ENCODE measurements at places on chromosomes 6 and 20.

GRCh38 chr6:36067374-36068011, 39.9 kb downstream of the MAPK14 start:
- DNase-seq = no peak

DNA sequence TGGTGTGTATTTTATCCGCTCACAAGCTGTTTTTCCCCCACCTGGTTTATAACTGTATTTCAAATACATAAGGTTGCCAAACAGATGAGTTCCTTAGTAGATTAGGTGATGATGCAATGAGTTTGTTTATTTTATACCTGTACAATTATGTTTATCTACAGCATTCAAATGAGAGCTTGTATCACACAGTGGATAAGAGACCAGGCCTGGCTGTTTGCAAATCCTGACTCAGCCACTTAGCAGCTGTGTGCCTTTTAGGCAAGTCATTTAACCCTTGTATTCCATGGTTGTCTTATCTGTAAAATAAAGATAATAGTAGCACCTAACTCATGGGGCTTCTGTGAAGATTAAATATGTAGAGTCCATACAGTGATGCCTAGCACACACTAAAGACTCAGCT, 143.7 kb downstream of the MOXD1 start:
- DNase-seq = no peak

GRCh38 chr6:136923116-136923953, 1.2 kb downstream of the SLC35D3 start:
- DNase-seq = no peak

DNA sequence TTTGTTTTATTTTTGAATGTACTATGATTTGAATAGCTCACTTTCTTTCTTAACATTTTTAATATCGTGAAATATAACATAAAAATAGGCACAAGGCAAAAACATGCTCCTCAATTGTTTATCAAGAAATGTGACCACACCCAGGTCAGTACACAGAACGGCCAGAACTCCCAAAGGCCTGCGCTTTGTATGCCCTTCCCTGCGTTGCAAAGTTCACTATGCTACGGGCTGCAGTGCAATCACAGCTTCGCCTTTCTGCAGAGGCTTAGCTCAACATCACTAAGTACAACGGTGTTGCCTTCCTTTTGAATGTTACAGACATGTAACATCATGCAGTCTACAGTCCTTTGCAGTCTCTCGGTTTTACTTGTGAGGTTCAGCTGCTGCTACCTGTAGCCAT, 333.4 kb downstream of the THBS2 start:
- DNase-seq = no peak

DNA sequence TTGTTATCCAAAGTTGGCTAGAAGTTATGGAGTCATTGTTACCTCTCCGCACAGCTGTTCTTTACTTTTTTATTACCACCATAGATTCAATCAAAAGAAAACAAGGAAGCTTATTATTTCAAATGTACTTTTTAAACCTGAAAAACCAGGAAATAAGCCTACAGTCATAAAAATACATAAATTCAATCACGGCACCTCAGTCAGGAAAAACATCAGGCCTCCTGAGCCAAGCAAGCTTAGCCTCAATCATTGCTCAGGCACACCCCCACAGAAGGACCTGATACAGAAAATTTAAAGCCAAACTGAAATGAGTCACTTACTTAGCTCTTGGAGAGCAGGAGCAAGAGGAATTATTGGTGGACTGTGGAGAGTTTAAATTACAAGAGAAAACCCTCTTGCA, 44.3 kb downstream of the MARCKS start:
- DNase-seq = no peak

DNA sequence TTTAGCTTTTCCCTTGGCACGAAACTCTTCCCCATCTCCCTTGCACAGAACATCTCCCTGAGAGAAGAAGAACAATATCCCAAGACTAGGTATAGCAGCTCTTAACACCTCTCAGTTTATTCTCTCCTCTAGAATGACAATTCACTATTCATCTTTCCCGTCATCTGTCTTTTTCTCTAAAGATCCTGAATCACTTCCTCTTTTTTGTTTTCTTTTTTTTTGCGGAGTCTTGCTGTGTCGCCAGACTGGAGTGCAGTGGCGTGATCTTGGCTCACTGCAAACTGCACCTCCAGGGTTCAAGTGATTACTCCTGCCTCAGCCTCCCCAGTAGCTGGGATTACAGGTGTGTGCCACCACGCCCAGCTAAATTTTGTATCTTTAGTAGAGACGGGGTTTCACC, 574.4 kb upstream of the MAP3K7 start:
- no peak for DNase-seq

DNA sequence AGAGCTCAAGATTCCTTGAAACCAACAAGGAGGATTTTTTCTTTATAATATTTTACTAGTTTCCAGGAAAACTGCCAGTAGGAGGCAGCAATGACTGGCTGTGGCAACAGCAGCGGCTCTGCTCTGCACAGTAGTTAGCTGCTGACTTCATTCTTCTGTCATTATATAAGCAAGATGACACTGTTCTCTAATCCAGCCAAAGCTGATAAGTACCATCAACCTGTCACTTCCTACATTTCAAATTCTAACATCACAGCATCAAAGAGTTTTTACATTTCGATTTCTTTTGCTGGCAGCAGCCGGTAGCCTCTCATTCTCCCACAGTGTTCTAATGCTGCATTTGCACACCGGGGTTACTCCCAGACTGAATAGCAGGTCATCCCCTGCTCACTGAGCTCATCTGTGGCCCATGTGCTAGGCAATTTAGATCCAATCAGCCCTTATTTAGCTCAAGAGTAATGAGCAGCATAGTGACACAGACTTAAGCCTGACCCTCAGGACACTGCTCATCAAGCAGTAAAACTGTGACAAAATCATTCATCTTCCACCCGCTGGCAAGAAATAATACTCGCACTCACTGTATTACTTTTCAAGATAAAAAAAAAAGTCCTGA, 67.8 kb downstream of the MMS22L start:
- peak; percentile 22 for DNase-seq

DNA sequence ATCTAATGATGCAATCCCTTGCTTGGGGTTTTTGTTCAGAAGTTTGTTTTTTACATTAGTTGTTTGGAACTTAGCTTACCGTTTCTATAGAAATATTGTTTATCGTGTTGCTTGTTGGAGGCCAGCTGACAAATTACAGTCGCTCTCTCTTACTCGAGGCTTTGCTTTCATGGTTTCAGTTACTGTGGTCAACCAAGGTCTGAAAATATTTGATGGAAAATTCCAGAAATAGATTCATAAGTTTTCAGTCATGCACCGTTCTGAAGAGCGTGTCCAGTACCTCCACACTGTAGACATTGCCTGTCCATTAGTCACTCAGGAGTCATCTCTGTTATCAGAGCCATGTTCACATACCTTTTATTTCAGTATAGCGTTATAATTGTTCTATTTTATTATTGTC, 47.9 kb downstream of the DEK start:
- peak; percentile 28 for DNase-seq

DNA sequence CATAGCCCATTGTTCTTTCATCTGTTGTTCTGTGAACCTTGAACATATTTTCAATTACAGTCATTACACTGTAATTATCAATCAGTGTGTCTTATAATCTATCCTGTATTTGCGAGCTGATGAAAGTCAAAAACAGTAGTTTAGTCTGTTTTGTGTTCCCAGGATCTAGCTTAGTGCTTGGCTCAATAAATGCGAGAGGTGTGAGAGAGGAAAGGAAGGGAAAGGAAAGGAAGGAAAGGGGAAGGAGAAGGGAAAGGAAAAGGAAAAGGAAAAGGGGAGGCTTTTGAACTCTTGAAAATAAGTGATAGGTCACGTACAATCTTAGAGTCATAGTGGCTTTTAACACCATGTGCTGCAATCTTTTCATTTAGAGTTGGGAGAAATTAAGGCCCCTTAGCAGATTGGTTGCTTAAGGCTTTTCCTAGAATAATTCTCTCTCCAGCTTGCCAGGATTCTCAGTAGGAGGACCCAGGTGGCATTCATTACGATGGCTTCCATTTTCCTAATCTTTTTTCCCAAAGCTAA, 433.8 kb upstream of the PLCB4 start:
- no peak for DNase-seq

- no peak for DNase-seq
These were observed 109.6 kb downstream of the ALDH8A1 start for GRCh38 chr6:134840086-134840867.

DNA sequence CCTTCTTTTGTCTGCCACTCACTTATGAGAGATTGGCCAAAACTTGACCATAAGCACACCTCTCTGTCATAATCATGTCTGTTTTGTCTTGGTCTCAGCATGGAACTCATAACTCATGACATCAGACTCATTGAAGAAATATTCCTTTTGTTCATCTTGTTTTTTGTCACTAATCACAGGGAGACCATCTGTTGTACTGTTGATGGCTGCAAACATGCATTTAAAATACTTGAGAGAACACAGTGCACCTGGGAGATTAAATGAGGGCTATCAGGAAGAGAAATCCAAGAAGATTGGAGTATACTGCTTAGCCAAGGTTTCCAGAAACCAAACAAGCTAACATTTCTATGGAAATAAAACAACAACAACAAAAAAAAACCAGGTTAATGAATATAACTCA, 689.7 kb downstream of the EPM2A start:
- DNase-seq = no peak

Measured in BJ (cell line).